Astrocyte of the hippocampus (primary cell): ENCODE measurements at places on chromosomes 1 and 21.

GRCh38 chr1:8660411-8660828, 157.0 kb downstream of the RERE start:
- DNase-seq: peak; percentile 69

DNA sequence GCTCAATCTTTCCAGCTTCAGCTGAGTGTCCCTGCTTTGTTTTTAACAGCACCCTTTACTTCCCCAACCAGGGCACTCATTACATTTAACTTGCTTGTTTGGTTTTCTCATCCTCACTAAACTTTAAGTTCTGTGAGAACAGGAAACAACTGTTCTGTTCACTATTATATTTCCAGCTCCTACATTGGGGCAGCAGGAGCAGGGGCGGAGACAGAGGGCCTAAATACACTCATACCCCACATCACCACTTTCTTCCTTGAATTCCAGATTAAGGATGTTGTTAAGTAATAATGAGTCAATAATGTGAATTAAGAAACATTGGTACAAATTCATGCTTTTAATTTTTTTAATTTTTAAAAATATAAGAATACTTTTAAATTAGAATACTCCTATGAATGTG, 6.0 kb downstream of the DRAM2 start:
- DNase-seq: no peak

GRCh38 chr1:112710586-112710985, 3.7 kb upstream of the RHOC start:
- no peak for DNase-seq

DNA sequence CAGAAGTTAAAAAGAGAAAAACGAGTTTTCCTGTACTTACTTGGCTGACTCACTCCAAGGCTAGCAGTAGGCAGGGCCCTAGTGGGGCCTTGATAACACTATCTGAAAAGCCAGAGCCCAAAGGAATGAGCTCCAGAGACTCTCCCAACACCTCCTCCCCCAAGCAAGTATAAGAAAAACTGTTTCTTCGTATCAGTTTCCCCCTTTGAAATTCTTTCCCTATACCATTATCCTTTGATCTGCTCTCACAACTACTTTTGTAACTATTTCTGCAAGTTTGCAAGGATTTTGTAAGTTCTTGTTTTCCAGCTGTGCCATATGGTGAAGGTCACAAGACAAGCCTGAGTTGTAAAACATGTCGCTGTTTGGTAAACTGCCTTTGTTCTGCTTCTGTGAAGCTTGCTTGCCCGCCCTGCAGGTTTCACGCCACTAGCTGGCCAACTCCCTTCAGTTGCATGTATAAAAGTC, 36.5 kb upstream of the KCNJ15 start:
- no peak for DNase-seq

- DNase-seq: no peak
Measured at GRCh38 chr1:187817782-187818181, 989.0 kb downstream of the PLA2G4A start.

DNA sequence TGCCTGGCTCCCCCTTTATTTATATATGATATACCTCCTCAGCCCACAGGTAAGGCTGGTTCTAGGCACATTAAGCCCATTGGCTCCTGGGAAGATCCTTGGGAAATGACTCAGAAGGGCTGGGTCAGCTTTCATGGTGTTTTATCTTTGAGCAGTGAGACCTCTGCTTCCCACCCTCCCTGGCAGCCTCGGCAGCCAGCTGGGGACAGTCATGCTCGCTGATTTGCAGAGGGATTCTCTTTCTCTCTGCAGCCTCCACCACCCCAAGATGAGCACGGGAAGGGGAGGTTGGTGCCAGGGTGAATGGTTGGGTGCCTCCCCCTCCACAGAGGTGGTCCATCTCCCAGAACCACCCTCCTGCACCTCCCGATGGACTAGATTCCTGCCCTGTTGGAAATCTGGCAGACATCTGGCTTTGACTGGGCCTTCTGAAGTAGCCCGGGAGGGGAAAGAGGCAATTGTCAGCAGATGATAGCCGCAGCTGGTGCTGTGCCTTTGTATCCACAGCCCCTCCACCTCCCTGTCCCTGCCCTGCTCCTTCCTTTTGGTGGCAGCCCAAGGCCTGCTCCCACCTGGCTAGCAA, 24.6 kb downstream of the IER5 start:
- DNase-seq: no peak

GRCh38 chr1:2146836-2147517, 47.6 kb downstream of the FAAP20 start:
- no peak for DNase-seq

GRCh38 chr1:223711173-223711572, 1.2 kb upstream of the CAPN2 start:
- no peak for DNase-seq
